ENCODE measurements at places on chromosomes 2 and 18.

DNA sequence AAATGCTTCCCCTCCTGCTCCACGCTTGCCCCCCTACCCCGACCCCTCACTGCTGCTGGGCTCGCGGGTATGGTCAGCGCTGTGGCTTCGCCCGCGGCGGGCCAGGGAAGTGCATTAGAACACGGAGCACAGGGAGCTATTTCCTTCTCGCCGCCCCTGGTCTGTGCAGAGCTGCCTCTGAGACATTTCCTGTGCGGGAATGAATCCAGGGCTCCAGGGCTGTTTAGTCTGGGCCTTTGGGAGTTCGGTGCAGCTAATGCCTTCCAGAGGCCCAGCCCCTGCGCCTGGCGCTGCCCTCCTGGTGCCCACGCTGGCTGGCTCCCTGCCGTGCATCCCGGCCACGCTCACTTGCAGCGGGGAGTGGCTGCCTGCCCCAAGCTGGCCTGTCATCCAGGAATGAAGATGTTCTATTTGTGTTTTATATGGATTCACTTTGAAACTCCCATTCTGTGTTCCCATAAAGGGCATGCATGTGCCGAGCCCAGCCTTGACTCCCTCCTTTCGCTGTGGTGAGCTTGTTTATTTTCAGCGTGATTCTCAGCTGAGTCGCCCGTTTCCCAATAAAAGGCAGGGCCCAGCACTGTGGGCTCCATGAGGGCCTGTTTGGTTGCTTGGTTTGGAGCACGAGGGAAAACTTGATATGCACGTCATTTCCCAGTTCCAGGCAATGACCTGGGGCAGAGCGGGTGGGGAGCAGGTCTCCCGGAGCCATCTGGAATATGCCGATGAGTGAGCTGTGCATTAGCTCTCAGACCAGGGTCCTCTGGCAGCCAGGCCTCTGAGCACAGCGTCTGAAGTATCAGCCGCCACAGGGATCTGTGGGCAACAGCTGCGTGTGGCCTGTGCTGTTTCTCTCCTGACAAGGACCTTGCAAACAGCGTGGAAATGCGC, 42.7 kb downstream of the SH3RF3 start:
- no peak for DNase-seq

DNA sequence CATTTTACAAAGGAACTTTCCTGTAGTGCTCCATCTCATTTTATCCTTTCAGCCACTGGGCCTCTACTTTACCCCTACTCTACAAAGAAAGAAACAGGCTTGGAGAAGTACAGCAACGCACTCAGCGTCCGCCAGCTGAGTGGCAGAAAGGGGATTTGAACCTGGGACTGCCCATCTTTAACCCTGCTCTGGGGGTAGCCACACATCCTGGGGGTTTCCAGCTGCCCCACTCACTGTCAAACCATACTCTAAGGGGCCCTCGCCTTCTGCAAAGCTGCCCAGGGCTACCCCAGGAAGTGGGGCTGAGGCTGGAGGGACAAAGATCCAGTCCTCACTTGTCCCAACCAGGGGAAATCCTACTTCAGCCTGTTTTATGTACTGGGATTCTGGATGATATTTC, 17.9 kb downstream of the HS1BP3 start:
- no peak for DNase-seq

DNA sequence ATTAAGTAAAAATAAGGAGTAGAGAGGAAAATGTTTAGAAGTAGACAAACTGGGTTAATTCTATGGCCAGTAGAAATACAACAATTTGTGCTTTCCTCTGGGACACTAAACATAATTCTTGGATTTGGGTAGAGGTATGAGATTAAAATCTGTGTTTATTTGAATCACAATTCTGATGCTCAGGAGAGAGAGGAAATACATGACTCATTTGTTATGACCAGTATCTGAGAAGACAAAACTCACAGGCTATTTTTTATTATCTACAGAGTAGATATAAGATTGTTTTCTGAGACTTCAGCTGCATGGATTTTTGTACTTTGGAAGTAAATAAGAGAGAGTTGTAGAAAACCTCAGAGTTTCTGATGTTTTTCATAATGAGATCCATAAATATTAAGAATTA, 315.7 kb upstream of the CWC22 start:
- no peak for DNase-seq

DNA sequence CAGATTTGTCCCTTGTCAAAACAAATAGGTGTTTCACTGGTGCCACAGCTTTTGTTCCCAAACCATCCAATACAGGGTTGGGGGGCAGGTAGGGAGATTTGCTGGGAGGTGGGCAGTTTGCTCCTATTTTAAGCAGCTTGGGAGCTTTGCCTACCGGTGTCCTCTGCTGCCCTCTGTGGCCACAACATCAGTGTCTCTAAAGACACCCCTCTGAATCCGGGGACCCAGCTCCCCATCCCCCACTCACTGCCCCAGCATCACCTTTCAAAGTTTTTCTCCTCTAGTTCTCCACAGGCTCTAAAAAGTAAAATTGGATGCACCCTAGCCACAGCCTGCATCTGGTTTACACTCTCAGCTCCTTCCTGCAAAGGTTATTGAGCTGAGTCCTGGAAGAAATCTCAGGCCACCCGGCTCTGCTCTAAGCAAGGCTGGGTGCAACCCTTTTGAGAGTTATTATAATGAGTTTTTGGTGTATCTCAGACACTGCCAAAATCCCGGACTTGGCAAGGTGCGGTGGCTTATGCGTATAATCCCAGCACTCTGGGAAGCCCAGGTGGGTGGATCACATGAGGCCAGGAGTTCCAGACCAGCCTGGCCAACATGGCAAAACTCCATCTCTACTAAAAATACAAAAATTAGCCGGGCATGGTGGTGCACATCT, 2.9 kb upstream of the EPAS1 start:
- DNase-seq = no peak

DNA sequence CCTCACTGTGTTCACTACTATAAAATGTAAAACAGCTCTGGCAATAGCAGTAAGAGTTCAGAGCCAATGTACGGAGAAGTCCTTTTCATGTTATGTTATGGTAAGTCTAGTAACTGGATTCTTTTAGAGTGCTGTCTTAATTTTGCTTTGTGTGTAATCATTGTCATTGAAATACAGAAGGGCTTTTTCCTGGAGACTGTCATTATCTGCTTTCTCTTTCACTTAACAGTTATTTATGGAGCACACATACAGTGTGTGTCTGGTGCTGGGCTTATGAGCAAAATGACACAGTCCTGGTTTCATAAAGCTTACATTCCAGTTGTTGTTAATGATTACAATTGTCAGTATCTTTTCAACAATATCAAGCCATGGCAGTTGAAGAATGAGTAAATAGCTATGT, 95.5 kb downstream of the CCDC102B start:
- DNase-seq = no peak

GRCh38 chr2:63189026-63189425, 138.4 kb downstream of the OTX1 start:
- DNase-seq = peak; percentile 41
